GM20000 (cell line): ENCODE measurements at places on chromosomes 4 and X.
A peak's percentile ranks its signal among the peaks of the same experiment; 100 is the strongest.

- no peak for DNase-seq
Observed at GRCh38 chrX:116824785-116825184, 362.0 kb upstream of the CT83 start.

GRCh38 chrX:20060961-20061748 lies 55.6 kb downstream of the MAP7D2 start:
- no peak for DNase-seq

DNA sequence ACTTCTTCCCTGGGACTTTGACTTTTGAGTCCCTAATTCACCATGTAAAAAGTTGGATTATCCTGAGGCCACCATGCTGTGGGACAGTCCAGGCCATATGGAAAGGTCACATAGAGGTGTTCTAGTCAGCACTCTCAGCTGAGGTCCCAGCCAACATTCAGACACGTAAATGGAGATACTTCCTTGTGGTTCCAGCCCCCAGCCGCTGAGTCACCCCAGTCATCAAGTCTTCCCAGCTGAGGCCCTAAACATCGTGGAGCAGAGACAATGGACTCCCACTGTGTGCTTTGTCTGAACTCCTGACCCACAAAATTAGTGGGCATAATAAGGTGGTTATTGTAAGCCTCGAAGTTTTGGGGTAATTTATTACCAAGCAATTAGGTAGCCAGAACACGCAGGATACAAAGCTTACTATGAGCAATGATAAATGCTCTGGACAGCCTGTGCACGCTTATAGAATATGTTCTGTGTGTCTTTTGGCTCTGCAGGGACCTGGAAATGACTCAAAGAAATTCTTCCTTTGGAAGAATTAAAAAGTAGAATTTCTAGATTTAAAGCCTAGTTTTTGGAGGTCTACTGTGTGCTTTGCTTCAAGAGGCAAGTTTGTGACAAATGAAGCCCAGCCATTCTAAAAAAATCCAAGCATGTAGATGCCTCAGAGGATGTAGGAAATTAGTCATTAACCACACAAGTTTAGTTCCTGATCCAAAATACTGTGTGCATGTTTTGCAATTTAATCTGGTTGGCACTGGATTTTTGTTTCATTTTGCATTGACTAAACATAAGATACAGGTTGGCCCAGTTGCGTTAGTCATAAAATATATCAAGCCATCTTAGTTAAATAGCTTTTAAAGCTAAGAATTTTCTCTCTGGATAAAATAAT lies 33.2 kb upstream of the SLC9A7 start:
- DNase-seq = peak; percentile 14

- no peak for DNase-seq
Observed at GRCh38 chrX:133391111-133391510, 24.2 kb downstream of the GPC4 start.

DNA sequence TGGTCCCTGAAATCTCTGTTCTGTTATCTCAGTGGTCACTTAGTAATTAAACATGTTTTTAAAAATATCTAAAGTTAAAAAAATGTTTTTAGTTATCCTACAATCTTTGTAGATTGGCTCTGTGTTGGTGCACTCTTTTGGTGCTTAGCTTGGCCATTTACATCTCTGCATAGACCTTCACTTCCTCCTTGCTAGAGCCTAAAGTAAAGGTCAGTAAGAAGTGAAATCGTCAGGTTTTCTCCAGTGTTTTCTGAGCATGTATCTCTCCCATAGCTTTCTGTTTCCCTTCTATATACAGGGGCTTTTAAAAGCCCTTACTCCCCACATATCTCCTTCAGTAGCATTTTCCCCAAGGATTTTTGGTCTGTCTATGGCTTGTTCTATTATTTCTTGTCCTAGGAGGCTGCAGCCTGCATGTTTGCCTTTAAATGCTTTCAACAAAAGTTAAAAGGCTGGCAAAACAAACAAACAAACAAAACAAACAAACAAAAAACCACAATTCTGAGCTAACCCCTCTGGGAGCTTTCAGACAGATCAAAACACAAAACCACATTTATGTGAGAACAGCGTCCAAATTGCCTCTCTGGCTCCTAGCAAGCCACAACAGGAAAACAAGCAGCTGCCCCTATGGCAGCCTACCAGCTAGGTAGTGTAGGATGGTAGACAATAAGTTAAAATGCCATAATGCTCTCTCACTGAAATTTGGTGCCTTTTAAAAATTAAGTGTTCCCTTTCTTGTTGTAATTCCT lies 27.3 kb upstream of the GPRASP2 start:
- DNase-seq = no peak

- DNase-seq = no peak
Observed at GRCh38 chr4:140150636-140150885, 3.4 kb downstream of the MAML3 start.
